ENCODE measurements at places on chromosomes 6 and 20.

DNA sequence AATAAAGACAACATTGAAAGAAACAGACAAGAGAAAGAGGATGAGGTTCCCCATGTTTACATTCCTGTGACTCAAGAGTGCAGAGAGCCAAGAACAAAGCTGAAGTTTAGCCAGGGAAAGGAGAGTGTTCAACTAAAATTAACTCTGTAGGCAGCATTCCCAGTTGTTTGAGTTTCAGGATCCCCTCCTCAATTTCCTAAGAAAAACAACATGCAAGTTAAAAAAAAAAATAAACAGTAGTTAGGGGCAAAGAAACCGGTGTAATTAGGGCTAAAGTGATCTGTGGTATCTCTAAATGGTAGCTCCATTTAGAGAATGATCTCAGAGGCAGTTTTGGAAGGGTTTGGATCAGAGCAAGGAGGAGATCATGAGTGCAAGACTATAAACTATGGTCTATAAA, 30.9 kb upstream of the RAB23 start:
- no peak for DNase-seq

GRCh38 chr6:101613556-101613955, 220.0 kb downstream of the GRIK2 start:
- DNase-seq, result no peak

DNA sequence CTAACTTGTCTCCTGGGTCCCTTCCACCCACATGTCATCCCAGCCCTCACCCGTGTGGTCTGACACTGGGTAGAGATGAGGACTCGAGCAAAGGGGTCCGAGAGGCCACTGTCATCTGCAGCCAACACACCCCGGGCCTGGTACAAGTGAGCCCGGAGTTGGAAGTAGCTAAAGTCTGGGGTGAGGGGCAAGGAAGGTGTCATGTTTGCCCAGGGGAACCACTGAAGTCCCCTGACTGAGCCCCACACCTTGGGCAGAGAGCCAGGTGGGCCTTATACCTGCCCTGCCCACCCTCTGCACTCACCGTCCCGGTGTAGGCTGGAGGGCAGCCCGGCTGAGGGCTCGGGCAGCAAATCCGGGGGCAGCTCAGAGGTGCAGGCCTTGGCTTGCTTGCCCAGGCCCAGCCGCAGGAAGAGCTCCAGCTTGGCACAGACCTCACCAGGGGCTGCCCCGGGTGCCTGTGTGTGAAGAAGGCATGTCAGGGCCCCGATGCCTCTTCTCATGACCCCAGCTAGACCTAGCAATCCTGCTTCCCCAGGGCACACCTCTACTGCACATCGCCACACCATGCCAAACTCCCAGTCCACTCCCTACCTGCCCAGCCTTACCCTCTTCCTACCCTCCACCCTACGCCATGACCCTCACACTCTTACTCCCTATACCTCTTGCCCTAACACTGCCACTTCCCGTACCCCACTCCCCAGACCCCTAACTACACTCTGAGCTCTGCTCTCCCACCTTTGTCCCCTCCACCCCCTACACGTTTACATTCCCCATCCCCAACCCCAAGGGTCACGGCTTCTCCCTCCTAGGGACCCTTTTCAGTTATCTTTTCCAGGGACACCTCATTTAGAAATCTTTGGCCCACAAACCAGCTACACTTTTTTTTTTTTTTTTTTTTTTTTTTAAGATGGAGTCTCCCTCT, 31.7 kb upstream of the SPAG4 start:
- no peak for DNase-seq

DNA sequence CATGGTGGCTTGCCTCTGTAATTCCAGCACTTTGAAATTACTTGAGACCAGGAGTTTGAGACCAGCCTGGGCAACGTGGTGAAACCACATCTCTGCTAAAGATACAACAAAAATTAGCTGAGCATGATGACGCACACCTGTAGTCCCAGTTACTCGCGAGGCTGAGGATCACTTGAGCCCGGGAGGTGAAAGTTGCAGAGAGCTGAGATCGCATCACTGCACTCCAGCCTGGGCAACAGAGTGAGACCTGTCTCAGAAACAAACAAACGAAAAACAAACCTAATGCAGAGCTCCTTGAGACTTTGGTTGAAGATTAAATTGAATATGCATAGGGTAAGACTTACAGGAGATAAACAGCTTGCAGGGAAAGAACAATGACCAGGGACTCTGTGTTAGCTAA, 80.8 kb downstream of the SCAF8 start:
- no peak for DNase-seq

GRCh38 chr6:48085131-48085741, 25.8 kb downstream of the PTCHD4 start:
- DNase-seq, result no peak

DNA sequence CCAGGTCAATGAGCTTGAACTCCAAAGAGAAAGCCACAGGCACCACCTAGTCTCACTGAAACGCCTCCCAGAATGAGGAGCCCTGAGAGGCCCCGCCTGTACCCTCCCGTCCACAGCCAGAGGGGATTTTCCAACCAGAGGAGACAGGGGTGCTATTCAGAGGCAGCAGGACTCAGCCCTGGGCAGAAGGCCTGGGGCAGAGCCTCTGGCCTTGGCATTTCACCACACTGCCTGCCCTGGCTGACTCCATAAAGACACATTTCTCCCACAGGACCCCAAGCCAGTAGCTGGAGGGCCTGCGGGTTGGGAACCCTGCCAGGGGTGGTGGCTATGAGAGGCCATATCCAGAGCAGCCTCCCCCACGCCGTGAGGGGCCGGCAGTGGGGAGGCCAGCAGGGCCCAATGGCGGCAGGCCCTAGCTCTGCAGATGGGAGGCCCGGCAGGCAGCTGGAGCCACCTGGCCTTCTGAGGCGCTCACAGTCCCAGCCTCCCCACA, 159.3 kb downstream of the PREX1 start:
- no peak for DNase-seq

DNA sequence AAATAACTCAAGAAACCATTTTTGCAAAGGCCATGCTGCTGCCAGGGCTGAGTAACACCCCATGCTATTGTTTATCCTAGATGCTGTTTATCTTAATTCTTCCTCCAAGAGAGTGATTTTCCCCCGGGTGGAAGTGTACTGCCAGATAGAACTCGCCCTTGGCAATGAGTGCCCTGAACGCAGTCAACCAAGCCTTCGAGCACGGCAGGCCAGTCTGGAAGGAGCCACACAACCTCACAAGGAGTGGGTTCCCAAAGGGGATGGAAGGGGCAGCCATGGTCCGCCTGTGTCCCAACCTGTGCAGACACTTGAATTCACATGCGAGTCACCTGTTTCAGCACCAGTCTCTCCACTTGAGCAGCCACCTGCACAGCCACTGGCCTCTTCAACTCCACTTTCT, 31.9 kb downstream of the PNPLA1 start:
- DNase-seq, result no peak

- DNase-seq, result no peak
Observed at GRCh38 chr6:37759221-37760144, 60.0 kb upstream of the ZFAND3 start.

DNA sequence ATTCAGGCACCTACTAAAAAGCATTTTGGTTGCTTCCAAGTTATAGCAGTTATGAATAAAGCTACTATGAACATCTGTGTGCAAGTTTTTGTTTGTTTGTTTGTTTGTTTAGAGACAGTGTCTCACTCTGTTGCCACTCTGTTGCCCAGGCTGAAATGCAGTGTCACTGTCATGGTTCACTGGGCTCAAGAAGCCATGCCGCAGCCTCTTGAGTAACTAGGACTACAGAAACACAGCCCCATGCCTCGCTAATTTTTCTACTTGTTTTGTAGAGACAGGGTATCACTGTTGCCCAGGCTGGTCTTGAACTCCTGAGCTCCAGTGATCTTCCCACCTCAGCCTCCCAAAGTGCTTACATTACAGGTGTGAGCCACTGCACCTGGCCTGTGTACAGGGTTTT, 795.9 kb downstream of the EPHA7 start:
- no peak for DNase-seq

- no peak for DNase-seq
Observed at GRCh38 chr6:125474061-125474460, 172.3 kb upstream of the HDDC2 start.

DNA sequence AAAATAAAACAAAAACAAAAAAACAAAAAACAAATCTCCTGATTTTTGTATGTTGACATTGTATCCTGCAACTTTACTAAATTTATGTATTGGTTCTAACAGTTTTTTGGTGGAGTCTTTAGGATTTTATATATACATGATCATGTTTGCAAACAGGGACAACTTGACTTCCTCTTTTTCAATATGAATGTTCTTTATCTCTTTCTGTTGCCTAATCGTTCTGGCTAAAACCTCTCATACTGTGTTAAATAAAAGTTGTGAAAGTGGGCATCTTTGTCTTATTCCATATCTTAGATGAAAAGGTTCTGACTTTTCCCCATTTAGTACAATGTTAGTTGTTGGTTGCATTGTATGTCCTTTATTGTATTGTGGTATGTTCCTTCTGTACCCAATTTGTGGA, 261.7 kb upstream of the NOX3 start:
- no peak for DNase-seq

GRCh38 chr20:34920055-34920454, 35.6 kb downstream of the GSS start:
- DNase-seq, result no peak

DNA sequence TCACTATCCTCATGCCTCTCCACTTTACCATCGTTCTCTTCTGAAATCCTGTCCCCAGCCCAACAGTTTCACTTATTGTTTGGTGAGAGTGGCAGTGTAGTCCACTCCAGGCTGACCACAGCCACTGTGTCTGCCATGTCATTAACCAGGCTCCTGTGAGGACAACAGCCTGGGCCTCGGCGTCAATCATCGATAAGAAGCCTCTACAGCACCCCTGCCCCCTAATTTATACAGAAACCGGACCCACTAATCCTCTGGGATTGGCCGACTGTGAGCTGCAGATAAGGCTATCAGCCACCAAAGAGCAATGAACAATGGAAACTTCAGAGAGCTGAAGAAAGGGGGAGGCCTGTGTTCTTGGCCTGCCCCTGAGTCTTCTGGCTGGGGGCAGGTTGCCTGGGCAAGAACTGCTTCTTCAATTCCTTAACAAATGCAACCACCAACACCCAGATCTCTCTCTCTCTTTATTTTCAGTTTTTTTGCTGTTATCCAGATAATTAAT, 3.4 kb downstream of the EGFL8 start:
- no peak for DNase-seq

DNA sequence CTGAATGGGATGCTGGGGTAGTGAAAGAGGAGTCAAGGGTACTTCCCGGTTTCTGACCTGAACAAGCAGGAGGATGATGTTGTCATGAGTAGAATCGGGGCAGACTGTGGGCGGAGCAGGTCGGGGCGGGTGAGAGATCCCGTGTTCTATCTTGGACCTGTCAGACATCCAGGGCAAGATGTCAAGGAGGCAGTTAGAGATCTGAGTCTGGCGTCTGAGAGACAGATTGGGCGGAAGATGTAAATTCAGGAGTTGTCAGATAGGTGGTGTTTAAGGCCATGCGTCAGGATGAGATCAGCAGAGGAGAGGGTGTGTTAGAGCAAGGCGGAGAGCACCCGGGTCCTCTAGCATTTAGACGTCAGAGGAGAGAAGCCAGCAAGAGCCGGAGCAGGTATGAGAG, 115.5 kb downstream of the DLGAP4 start:
- DNase-seq, result no peak

- no peak for DNase-seq
Observed at GRCh38 chr6:9834233-9834632, 580.6 kb downstream of the TFAP2A start.

- no peak for DNase-seq
Observed at GRCh38 chr6:12297363-12298016, 7.3 kb downstream of the EDN1 start.

- no peak for DNase-seq
Observed at GRCh38 chr6:26016245-26016962, 53.8 kb downstream of the TRIM38 start.

DNA sequence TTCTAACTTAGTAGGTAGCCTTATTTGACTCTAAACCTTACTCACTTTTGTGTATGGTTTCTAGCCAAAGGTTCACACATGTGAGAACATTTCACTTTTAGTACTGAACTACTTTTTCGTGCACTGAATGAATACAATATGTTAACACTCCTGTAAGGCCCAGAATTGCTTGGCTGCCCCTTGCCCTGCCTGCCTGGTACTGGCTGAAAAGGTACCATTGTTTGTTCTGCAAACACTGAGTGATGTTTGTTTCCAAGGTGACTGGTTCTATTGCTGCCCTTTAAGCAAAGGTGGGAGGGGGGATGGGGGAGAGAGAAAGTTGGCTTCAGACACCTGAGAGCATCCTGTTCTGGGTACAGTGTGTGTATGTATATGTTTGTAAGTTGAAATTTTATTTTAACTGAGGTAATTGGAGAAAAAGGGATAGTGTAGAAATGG, 31.2 kb downstream of the RREB1 start:
- DNase-seq, result no peak

DNA sequence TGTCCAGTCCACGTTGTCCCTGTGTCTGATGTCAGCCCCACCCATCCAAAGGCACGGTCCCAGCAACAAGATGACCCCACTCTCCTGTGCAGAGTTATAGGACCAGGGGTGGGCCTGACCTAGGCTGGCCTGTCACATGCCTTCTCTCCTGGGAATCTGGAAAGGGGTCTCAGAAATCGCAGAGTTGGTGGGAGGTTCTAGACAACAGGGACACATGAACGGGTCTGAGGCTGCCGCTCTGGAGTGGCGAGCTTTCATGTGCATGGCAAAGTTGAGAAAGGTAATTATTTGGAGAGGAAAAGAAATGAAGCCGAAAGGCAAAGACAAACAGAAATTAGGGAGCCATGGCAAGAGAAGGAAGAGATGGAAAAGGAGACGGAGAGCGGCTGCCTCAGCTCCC, 29.5 kb downstream of the BFSP1 start:
- DNase-seq, result no peak

DNA sequence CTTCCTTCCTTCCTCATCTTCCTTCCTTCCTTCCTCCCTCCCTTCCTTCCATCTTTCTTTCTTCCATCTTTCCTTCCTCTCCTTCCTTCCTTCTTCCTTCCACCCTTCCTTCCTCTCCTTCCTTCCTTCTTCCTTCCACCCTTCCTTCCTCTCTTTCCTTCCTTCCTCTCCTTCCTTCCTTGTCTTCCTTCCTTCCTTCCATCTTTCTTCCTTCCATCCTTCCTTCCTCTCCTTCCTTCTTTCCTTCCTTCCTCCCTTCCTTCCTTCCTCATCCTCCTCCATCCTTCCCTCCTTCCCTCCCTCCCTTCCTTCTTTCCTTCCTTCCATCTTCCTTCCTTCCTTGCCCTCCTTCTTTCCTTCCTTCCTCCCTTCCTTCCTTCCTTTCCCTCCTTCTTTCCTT, 361.4 kb upstream of the TSHZ2 start:
- DNase-seq, result no peak

DNA sequence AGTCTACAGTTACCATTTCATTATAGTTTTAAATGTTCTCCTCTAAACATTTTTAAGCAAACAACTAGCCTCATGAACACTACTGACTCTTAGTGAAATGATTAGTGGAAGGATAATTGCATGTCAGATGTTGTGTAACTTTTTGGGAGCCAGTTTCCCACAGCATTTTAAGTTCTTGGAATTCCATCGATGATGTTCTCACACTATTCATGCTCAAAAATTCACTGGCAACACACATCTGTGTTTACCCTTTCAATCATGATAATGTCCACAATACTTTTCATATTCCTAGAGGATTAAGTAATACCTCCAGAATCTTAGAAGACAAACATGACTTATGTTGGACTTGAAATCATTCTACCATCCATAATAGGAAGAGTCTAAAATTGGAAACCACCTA, 678.1 kb upstream of the ID4 start:
- no peak for DNase-seq

GRCh38 chr6:31113861-31114540, 599 bp upstream of the PSORS1C1 start:
- DNase-seq, result no peak

All from activated CD8-positive, alpha-beta memory T cell treated with anti-CD3 and anti-CD28 coated beads for 4 hours (primary cell).